ENCODE measurements at places on chromosomes 2 and 18. TPM values are rescaled to one million over a fixed set of nuclear protein-coding genes. Genes with fewer than 3 reads are reported as not detected.

The TUBA3E gene
- not detected for total RNA-seq

The GREB1L gene
- total RNA-seq: 3.0 TPM

The KCNE4 gene
- total RNA-seq: 3.8 TPM

The CYP1B1 gene
- 56.0 TPM for total RNA-seq

The CNTNAP5 gene
- total RNA-seq: not detected

The FEV gene
- not detected for total RNA-seq

The LBH gene
- total RNA-seq: 285 TPM

The CD226 gene
- 1.3 TPM for total RNA-seq

The CREG2 gene
- total RNA-seq: under 0.01 TPM

The KCNJ3 gene
- total RNA-seq: not detected

The RAX gene
- not detected for total RNA-seq

The CDC42EP3 gene
- total RNA-seq: 166 TPM

The COMMD1 gene
- 40.5 TPM for total RNA-seq

The AMER3 gene
- not detected for total RNA-seq

The GALNT5 gene
- 114 TPM for total RNA-seq

The TEX51 gene
- not detected for total RNA-seq

The SLC30A3 gene
- total RNA-seq: not detected
